Naive thymus-derived CD4-positive, alpha-beta T cell (primary cell): ENCODE measurements at places on chromosomes 2 and 18.

GRCh38 chr2:166942377-166942776, 54.1 kb downstream of the XIRP2 start:
- H3K4me1 ChIP-seq = no peaks in the 10 kb centered on the region
- no peaks in the 10 kb centered on the region for H3K27me3 ChIP-seq
- DNase-seq = no peak
- no peak overlapping the region for H3K27ac ChIP-seq
- no peaks in the 10 kb centered on the region for H3K36me3 ChIP-seq

GRCh38 chr18:58391932-58392323, 237.0 kb downstream of the ALPK2 start:
- H3K4me1 ChIP-seq = no peaks in the 10 kb centered on the region
- no peak for DNase-seq
- no peak overlapping the region for H3K4me3 ChIP-seq
- H3K27me3 ChIP-seq = no peaks in the 10 kb centered on the region

DNA sequence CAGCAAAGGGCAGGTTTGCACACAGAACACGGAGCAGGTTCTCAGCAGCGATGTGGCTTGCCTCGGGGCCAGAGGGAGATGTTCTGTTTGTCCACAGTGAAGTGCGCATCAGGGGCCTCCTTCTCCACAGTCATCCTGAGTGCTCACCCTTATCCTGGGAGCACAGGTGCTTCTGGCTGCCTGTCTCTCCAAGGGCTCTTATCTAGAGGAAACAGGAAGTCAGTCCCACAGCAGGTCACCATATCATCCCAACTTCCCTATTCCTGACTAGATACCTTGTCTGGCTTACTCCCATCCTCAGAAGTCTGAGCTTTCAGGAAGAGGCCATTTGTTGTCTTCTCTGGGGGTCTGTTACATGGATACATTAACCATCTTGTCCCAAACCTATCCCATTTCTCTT, at the start of gene CD207:
Gene CD207 (minus strand): TSS at position 174 of the 400 bp plus-strand sequence. CDS start 40 bp downstream, at position 134.
- no peak within 1 kb of the TSS for H3K4me3 ChIP-seq
- no peak within 1 kb of the TSS for H3K27ac ChIP-seq
- no peaks in the 10 kb centered on the region for H3K27me3 ChIP-seq
- no peaks in the 10 kb centered on the region for H3K36me3 ChIP-seq
- no peak for DNase-seq

GRCh38 chr2:98502556-98503335, 58.1 kb downstream of the INPP4A start:
- no peaks in the 10 kb centered on the region for H3K27me3 ChIP-seq
- H3K27ac ChIP-seq = no peak overlapping the region
- no peak overlapping the region for H3K4me3 ChIP-seq
- H3K36me3 ChIP-seq = peaks cover 15% of the 10 kb centered on the region
- DNase-seq = no peak

GRCh38 chr2:159042115-159042850, 73.8 kb downstream of the TANC1 start:
- H3K36me3 ChIP-seq = no peaks in the 10 kb centered on the region
- H3K27ac ChIP-seq = no peak overlapping the region
- no peak overlapping the region for H3K4me3 ChIP-seq
